ENCODE measurements at places on chromosomes 4 and X. TPM values are rescaled to one million over a fixed set of nuclear protein-coding genes. Genes with fewer than 3 reads are reported as not detected.

GRCh38 chrX:125544031-125544660 lies 224.5 kb downstream of the TEX13C start:
- H3K27ac ChIP-seq: no peak overlapping the region
- peaks cover 7% of the 10 kb centered on the region for H3K4me1 ChIP-seq
- DNase-seq: no peak
- no peaks in the 10 kb centered on the region for H3K27me3 ChIP-seq
- H3K36me3 ChIP-seq: peaks cover 3% of the 10 kb centered on the region
- H3K4me3 ChIP-seq: no peak overlapping the region

DNA sequence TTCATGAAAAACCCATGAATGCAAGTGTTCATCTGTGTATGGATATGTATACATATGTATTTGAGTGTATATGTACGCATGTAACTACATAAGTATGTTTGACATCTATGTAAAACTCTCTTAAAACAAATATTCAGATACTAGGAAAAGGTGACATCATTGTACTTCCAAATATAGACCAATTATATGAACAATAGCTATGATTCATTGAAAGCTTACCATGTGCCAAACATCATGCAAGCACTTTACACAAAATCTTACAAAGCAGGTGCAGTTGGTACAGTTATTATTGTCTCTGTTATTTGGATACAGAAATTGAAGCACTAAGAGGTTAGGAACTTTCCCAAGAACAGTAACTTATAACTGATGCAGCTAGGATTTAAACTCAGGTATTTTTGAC lies 21.4 kb downstream of the MAGEB17 start:
- peaks cover 59% of the 10 kb centered on the region for H3K4me1 ChIP-seq
- H3K4me3 ChIP-seq: no peak overlapping the region
- peaks cover under 1% of the 10 kb centered on the region for H3K27me3 ChIP-seq
- H3K36me3 ChIP-seq: no peaks in the 10 kb centered on the region
- no peak overlapping the region for H3K27ac ChIP-seq

GRCh38 chrX:29947225-29947624 lies 268.1 kb upstream of the MAGEB2 start:
- H3K27ac ChIP-seq: no peak overlapping the region
- 0 out of 2 replicates have a peak, but pooled peaks cover 2% of the 10 kb centered on the region for H3K4me1 ChIP-seq

GRCh38 chr4:171985129-171985528 lies 171.9 kb downstream of the GALNTL6 start:
- no peaks in the 10 kb centered on the region for H3K36me3 ChIP-seq
- no peak overlapping the region for H3K27ac ChIP-seq
- no peak overlapping the region for H3K4me3 ChIP-seq
- H3K4me1 ChIP-seq: peaks cover 23% of the 10 kb centered on the region
- H3K27me3 ChIP-seq: no peaks in the 10 kb centered on the region

DNA sequence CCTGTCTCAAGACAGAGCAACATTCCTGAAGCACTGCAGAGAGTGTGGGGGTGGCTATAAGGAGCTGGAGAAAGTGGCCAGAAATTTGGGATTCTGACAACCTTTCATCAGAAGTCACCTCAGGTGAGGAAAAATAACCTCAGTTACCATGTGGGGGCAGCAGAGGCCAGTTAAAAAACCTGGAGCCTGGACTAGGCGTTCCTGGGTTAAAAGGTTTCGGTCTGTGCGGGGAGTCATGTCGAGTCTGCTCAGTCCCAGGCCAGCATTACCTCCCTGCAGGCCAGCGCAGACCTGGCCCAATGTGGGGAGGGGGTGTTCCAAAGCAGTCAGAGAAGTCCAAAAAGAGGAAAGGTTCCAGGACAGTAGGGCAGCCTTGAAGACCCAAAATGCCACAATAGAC lies 10.9 kb upstream of the NALF2 start:
- H3K36me3 ChIP-seq: no peaks in the 10 kb centered on the region
- peaks cover 13% of the 10 kb centered on the region for H3K27me3 ChIP-seq
- H3K27ac ChIP-seq: no peak overlapping the region
- H3K4me3 ChIP-seq: no peak overlapping the region

The MAGEB17 gene
- 0.63 TPM for total RNA-seq

The TRIM60 gene
- not detected for total RNA-seq

Measured in WTC11 (cell line).